Activated T-helper 1 cell treated with anti-CD3 and anti-CD28 coated beads, Interleukin-2, amount 50 U/mL, for 16 hours (primary cell): ENCODE measurements at places on chromosomes 6 and 20.

GRCh38 chr6:166612471-166612881 lies 14.6 kb downstream of the RPS6KA2 start:
- DNase-seq = no peak

- DNase-seq = peak; percentile 15
These were observed 57.3 kb downstream of the LINC00237 start for GRCh38 chr20:21048841-21049273.

DNA sequence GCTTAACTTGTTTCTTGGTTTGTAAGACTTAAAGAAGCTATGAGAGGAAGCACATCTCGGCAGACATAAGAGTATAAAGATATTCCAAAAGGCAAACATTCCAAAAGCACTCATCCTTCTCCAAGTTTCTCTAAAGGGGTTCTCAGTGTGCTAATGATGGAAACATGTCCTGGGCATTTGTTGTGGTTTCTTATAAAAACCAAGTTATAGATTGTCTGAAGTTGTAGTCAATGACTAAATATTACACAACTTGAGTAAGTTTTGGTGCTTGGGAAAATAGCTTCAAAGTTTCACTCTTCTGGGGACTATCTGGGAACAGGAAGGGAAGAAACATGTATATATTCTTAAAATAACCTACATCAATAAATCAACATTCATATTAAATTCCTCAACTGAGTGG lies 128.3 kb upstream of the TBX18 start:
- no peak for DNase-seq

DNA sequence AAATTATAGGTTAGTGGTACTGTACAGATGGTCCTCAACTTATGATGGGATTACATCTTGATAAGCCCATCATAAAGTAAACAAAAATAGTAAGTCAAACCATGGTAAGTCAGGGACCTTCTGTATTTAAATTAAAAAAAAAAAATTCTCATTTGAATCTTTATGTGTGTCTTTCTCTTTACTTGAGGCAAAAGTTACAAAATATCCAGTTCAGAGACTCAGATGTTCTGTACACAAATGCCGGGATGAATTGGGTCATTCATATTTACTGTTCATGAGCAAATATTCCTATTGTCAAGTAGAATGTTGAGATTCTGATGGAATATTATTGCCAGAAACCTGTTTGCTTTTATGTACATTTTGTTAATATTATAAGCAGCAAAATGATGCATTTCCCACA lies 13.4 kb downstream of the PHACTR2 start:
- DNase-seq = no peak

- no peak for DNase-seq
These were observed 284.2 kb upstream of the CHD6 start for GRCh38 chr20:41902346-41902745.

DNA sequence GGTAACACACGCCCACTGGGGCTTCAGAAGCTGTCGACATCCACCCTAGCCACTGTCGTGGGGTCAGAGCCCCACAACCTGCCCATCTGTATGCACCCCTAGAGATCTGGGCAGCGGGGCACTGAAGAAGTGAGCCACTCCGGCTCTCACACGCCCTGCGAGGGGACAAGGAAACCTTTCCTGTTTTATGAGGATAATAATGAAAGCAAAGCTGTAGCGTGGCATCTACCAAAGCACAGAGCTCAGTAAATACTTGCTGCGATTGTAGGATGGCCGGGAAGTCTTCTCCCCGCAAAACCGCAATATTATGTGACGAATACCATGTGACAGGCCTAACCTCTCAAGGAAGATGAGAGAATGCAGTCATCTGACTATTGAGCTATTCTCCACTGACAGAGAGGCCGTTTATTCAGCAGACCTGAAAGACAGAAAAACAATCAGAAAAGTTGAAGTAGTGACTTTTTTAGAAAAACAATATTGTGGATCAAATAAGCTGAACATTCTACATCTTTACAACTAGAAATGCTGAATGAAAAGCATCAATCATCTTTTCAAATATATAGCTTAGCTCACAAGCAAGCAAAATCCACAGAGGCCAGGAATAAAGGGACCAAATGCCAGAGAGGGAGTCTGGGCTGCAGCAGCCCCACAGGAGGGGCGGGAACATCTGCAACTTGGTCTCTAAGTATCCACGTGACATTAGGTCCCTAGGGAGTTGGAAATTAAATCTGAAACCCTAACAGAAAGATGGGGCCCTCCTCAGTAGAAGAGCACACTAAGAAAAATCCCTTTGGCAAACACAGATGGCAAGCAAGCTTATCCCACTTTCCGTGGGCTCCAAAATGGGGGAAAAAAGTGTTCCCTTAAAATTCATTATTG lies 207.8 kb downstream of the TTLL2 start:
- DNase-seq = no peak

DNA sequence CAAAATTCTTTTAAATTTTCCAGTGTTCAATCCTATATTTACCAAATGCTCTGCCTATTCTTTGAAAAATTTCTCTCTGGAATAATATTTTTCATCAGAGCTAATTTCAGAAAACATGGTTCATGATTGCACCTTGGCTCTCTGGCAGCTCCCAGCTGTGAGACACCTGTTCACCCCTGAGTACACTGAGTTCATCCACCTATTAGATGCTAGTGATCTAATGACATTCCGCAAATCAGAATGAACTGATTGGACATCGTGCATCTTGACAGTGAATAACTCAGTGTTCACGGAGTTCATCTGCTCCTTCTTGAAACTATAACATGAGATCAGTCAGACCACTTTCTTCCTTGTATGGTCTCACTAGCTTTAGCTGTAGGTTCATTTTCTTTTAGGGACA lies 3.9 kb upstream of the SHPRH start:
- no peak for DNase-seq

GRCh38 chr20:12748359-12748994 lies 260.3 kb upstream of the SPTLC3 start:
- DNase-seq = no peak

DNA sequence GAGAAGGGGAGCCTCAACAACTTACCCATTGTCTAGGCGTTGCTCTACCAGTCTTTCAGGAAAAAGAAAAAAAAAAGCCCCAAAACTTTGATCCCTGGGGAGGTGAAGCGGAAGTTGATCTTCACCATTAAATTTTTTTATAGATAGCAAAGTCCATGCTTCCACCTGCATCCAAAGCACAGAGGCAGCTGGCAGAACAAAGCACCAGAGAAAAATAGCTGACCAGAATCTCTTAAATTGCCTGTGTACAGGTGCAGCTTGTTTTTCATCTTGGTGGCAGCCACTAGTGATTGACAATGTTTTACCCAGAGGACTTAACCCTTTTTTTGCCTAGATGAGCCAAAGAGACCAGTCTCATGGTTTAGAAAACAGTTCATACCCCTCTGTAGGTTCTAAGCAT lies 86.0 kb downstream of the MYB start:
- no peak for DNase-seq

- DNase-seq = no peak
These were observed 21.7 kb downstream of the BMP7 start for GRCh38 chr20:57244627-57245214.

GRCh38 chr6:56214041-56214702 lies 33.2 kb downstream of the COL21A1 start:
- no peak for DNase-seq

DNA sequence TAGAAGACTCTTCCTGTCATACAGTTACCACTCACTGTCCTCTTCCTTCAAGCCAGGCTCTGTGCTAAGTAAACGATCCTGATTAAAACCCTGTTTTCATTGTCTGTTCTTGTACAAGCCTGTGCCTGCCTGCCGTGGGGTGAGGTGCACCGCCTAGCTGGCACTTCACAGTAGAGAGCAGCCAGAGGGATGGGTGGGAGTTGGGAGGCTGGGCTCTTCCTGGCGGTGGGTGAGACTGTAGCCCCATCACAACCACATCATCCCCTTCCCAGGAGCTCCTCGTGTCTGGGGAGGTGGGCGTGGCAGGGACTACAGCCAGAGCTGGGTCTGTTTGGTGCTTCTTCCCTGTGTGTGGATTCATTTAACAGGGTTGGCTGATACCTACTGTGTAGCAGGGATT lies 382.0 kb downstream of the TAF4 start:
- no peak for DNase-seq

DNA sequence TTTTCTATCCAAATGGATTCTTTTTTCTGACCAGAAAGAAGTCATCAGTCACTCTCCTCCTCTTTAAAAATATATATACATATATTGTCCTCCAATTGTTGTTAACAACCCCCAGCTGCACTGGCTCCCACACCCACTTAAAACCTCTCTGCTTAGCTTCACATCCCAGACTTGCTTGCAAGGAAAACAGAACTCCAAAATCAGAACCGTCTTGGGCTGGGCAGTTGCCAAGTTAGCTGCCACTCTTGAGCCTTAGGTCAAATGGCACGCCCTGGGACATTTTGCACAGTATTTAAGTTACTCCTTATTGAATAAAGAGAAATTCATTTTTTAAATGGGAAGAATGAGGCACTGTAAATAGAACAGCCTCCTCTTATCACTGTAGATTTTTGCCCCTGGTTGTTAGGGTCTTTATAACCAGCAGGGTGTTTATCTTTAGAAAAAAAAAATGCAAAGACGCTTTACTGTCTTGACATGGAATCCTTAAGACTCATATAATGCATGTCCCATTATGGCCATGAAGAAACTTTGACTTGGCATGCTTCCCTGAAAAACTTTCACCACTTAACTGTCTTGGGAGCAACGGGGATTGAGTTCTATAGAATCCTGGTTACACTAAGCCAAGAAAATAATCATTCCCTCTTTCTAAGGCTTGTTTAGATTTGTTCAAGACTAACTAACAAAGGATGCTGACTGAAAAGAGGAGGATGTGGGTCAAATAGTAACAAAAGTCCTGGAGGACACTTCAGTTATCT lies 204.5 kb downstream of the ISM1 start:
- DNase-seq = no peak

GRCh38 chr20:53040693-53041589 lies 68.8 kb downstream of the TSHZ2 start:
- DNase-seq = no peak

- DNase-seq = peak; percentile 62
These were observed 16.1 kb upstream of the SERPINB1 start for GRCh38 chr6:2857580-2858337.
